ENCODE measurements at places on chromosomes 12 and 14.

- DNase-seq = no peak
Observed at GRCh38 chr12:6839482-6840201, 1.1 kb upstream of the GNB3 start.

- DNase-seq = no peak
Observed at GRCh38 chr12:84877340-84877739, 35.3 kb downstream of the SLC6A15 start.

- no peak for DNase-seq
Observed at GRCh38 chr12:14284184-14284722, 81.2 kb upstream of the ATF7IP start.

- DNase-seq = no peak
Observed at GRCh38 chr12:16020031-16020430, 108.9 kb downstream of the DERA start.

GRCh38 chr14:22460461-22461195, 128.4 kb downstream of the DAD1 start:
- no peak for DNase-seq

DNA sequence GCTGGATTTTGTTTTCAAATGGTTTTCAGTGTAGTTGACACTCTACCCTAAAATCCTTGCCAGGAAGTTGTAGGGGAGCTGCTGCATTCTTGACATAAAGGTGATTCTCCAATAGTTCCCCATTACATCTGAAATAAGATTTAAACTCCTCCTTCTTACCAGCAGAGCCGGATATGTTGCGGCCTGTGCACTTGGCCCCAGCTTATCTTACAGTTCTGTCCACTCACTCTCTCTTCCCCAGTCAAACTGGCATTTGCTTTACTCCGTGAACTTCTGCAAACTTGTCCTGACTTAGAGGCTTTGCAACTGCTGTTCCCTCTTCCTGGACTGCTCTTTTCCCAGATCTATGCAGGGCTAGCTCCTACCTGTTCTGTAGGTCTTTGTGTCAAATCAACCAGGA, 929.5 kb downstream of the VRK1 start:
- no peak for DNase-seq

GRCh38 chr12:3113671-3114325, 36.6 kb downstream of the TSPAN9 start:
- no peak for DNase-seq

- DNase-seq = peak; percentile 26
Observed at GRCh38 chr12:26853303-26854030, 20.5 kb upstream of the ITPR2 start.

DNA sequence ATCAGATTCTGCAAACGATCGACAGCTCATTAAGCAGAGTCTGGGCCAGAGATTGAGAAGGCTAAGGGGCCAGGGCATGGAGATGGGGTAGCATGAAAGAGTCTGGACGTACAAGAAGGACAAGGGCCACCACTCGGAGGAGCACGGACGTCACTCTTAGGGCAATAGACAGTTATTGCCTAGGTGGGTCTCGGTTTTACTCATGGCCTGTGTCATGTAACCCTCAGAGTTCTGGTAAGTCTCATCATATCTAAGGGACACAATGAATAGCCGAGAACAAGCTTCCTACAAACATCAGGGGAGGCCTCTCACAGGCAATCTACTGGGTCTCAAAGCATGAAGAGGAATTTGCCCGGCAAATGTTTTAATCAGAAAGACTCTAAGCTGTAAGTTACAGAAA, 30.4 kb upstream of the ITPK1 start:
- DNase-seq = no peak

GRCh38 chr14:61751475-61751989, 10.7 kb upstream of the SNAPC1 start:
- no peak for DNase-seq

GRCh38 chr14:35776823-35777222, 32.3 kb downstream of the RALGAPA1 start:
- DNase-seq = no peak

GRCh38 chr14:64244279-64244678, 49.9 kb downstream of the ESR2 start:
- DNase-seq = no peak

DNA sequence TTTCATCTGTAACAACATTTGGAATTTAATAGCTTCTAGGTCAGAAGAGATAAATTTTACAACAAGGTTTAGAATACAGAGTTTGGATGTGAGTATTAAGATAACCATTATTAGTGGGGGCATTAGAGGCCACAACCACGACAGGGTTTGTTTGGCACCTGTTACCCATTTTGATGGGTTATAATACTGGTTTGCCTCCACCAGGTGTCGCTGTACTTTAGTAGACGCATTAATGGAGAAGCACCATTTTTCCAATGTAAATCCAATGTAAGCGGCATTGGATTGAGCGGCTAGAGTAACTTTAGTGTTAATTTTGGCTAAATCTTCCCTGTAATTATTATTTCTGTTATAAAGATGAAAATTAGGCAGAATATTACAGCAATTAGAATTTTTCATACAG, 136.2 kb downstream of the SLCO1B3 start:
- no peak for DNase-seq

- DNase-seq = no peak
Observed at GRCh38 chr12:32604565-32604964, 74.5 kb upstream of the DNM1L start.

- no peak for DNase-seq
Observed at GRCh38 chr12:9127936-9128663, 12.4 kb upstream of the A2M start.

DNA sequence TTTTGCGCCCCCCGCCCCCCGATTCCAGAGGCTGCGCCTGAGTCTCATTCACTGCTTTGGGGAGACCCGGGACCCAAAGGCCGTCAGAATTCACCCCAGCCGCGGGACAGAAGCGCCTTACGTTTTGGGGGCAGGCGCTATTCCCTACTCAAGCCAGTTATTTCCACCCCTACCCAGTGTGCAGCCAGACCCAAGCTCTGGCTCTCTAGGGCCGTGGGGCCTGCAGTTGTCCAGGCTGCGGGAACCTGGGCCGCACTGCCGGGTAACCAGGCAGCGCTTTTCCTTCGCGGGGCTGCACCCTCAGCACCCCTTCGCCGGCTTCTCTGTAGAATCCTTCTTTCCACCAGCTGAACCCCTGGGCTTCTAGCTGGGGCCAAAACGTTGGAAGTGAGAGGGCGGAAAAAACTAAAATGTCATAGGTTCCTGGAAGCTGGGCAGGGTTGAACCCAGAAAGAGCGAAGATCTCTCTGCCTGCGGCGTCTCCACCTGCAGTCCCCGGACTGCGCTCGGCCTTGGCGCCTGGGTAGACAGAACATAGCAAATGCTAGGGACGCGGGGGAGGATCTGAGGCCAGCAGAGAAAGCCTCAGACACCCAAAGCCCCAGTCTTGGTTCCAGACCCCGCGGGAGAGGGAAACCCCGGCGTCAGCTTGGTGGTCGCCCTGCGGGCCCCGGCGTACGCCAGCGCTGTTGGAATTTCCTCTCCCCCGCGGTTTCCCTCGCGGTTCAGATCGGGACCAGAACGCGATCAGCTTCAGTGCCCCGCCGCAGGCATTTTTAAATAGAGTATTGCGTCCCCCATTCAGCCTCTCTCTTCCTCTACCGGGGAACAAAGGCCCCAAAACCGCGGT, 18.3 kb downstream of the TBX3 start:
- no peak for DNase-seq

GRCh38 chr14:89853936-89854693, 100.4 kb downstream of the EFCAB11 start:
- DNase-seq = no peak

GRCh38 chr12:21502872-21503271, 1.3 kb downstream of the GOLT1B start:
- no peak for DNase-seq

- DNase-seq = no peak
Observed at GRCh38 chr12:52354200-52354599, 13.1 kb downstream of the KRT85 start.

All from stimulated activated CD8-positive, alpha-beta memory T cell treated with anti-CD3 and anti-CD28 coated beads, Interleukin-15, amount 100 ng/mL, for 24 hours (primary cell).